ENCODE measurements at places on chromosomes 2 and 18.

DNA sequence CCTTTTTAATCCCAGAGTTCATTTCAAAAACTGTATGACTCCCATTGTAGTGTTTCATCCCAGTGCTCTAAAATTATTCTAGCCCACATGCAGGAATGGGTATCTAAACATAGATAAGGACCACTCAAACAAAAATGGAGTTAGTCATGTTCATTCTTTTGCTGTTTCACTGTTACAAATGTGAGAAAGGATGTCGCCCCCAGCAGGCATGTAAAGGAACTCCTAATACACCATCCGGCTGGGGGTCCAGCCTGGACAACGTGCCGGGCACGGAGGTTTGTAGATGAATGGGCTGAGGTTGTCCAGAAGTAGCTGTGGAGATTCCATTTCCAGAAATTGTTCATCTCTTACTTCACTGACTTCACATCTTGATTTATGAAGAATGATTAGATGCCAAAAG, 101.9 kb upstream of the RAB12 start:
- no peak for DNase-seq

- DNase-seq: no peak
Observed at GRCh38 chr2:64296140-64296480, 151.9 kb upstream of the PELI1 start.

DNA sequence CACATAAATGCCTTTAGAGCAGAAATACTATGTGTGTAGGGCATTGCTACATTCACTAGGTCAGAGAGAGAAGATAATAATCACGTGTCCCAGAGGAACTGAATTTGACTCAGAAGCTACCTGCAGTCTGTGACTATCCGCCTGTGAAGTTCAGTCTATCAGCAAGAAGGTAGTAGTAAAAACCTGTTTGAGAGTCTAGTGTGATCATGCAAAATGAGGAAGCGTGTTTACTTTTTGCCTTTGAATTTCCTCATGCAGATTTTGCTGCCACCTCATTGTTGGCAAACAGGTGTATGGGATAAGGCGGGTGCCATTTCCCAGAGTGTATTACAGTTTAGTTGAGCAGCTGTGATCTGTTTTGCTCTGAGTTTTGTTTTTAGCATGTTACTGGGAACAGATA, 403.9 kb upstream of the FANCL start:
- DNase-seq: no peak

GRCh38 chr18:55576001-55576400, 12.0 kb downstream of the TCF4 start:
- no peak for DNase-seq

DNA sequence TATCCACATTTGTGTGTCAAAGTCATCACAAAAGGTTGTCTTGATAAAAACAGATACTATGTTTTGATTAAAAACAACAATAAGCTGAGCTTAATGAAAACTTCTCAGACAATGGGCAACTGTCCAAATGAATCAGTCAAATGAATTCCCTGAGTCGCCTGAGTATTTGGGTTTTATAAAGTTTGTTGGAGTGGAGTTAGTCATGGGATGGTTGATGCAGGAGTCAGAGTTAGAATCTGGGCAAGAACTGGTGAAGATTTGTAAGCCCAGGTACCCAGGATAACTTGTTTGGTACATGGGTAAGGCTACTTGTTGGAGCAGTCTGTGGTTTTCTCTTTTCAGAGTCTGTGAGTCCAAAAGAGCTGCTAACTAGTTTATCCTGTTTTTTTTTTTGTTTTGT, 34.4 kb upstream of the RAPGEF4 start:
- no peak for DNase-seq

- no peak for DNase-seq
Observed at GRCh38 chr2:8448824-8449556, 232.9 kb upstream of the ID2 start.

- DNase-seq: no peak
Observed at GRCh38 chr18:56962322-56962721, 184.6 kb upstream of the BOD1L2 start.

- DNase-seq: no peak
Observed at GRCh38 chr2:223970343-223971128, 13.3 kb downstream of the MRPL44 start.

- no peak for DNase-seq
Observed at GRCh38 chr18:11570073-11570588, 39.3 kb upstream of the SLC35G4 start.

DNA sequence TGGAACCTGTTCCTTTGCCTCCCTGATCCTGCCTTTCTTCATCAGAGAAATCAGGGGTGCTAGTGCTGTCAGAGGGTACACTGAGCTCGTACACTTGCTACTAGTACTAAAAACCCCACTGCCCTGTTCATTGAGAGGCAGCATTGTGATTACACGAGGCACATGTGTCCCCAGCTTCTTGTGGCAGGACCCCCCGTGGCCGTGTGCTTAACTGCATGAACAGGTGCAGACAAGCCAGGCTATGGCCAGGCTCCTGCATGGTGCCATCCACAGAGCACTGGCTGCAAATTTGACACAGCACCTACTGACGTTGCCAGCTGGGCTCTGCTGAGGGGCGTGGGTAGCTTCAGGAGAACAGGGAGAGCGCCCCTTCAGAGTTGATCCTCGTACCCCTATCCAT, 248.4 kb downstream of the GLI2 start:
- DNase-seq: peak; percentile 10

DNA sequence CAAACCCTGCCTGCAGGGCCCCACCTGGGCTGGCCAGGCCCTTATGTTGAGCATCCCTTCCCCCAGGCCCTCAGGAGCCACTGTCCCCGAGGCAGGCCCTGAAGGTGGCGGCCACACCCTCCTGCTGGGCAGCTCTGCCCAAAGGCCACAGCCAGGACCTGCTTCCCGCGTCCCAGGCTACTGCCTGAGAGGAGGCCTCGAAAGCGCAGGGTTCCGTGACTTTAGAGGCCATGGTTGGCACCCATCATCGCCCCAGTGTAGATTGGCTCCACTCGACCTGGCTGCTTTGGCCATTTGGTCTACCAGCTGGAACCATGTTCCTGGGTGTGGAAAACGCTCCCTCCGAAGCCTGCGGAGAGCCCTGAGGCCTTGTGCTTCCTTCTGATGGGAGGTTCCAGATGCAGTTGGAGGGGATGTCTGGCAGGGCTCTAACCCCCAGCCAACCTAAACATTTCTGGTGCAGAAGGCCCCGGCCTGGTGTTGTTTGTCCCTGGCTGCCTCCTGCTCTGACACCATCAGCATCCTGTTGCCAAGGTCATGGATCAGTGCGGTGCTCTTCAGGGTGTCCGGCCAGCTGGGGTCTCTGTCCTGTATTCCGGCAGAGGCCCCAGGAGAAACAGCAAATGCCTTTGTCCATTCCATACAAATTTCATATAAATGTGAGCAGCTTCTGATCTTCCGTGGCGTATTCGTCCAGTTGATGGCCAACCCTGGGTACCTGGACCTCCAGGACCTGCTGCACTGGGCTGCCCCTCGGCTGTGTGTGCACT, 14.7 kb downstream of the CAPN10 start:
- peak; percentile 39 for DNase-seq

- no peak for DNase-seq
Observed at GRCh38 chr18:25229920-25230319, 122.0 kb downstream of the ZNF521 start.

- no peak for DNase-seq
Observed at GRCh38 chr18:59286341-59286740, 13.1 kb upstream of the RAX start.

DNA sequence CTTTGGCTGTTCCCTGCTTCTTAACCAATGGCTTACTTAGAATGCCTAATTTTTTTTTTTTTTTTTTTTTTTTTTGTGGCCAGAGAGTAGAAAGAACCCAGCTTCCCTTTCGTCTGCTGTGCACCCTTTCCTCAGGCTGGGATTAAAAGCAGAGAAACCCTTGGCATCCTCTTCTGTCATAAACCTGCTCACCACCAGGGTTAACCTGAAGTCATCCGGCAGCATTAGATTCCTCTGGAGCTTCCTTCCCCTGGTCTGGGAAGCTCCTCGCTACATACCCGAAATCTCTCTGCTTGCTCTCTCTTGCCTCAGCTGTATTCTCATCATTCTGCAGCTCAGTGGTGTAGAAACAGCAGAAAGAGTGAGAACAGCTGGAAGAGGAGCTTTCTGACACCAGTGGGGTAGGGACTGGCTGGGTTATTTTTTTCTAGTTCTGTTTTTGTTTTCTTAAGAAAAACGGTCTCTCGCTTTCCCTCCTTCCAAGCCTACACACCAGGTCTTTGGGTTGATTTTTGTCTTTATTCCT, 339.0 kb upstream of the MEIS1 start:
- DNase-seq: no peak

- DNase-seq: no peak
Observed at GRCh38 chr2:80112790-80113189, 191.8 kb downstream of the LRRTM1 start.

DNA sequence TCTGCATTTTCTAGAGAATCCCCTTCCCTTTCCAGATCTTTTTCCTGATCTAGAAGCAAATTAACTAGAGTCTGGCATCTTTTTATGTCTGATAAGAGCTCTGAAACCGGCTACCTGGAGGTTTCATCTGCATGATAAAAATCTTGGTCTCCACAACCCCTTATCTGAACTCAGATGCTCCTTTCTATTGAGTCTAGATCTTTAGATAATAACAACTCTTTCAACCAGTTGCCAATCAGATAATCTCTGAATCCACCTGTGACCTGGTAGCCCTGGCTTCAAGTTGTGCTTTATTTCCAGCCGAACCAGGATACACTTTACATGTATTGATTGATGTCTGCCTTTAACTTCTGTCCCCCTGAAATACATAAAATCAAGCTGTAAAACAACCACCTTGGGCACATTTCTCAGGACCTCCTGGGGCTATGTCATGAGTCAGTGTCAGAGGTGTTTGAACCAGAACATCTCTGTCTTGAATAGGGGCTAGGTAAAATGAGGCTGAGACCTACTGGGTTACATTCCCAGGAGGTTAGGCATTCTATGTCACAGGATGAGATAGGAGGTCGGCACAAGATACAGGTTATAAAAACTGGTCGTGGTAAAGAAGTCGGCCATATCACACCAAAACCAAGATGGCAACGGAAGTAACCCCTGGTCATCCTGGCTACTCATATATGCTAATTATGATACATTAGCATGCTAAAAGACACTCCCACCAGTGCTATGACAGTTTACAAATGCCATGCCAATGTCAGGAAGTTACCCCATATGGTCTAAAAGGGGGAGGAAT, 20.8 kb downstream of the RALBP1 start:
- DNase-seq: no peak

DNA sequence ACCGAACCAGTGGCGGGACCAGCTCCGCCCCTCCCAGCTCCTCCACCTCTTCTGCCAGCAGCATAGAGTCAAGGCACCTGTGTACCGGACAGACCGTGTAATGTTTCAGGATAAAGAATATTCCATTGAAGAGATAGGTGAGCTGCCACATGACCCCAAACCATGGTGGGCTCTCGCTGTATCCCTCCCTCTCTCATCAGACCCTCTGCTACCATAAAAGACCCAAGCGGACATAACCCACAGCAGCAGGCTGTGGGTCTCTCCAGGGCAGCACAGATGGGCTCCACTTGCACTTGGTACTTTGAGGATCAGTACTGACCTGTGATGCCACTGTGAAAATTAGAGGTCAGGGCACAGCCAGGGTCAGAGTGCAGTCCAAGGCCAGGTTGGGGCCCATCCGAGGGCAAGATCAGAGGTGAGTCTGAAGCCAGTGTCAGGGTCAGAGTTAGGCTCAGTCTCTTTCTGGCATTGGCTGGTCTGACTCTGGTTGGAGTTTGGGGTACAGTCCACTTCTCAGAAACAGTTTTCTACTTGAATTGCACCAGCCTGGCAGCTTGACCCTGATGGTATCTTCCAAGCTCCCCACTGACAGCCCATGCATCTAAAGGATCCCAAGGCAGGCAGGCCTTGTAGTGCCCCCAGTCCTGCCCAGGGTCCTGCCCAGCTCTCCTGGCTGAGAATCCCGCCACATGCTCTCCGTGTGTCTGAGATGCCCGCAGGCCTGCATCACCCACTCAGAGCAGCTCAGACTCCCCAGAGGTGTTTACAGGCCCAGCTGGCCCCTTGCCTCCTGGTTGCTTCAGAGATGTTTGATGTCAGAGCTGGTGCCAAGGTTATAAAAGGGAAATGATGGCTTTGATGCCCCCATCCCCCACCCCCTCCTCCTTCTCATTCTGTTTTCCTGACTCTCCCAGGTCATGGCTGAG, 212.1 kb downstream of the DYSF start:
- peak; percentile 28 for DNase-seq

DNA sequence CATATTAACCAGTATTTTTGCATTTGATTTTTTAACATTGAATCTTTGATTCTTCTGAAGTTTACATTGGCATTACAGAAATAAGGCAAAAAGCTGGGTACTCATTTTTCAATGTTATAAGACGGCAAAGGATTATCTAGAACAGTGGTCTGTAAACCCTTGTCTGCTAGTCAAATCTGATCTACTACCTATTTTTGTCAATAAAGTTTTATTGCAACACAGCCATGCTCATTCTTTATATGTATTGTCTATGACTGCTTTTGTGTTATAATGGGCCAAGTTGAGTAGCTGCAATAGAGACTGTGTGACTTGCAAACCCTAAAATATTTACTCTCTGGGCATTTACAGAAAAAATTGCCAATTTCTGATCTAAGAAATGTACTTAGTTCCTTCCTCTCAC, 181.0 kb downstream of the PDE11A start:
- no peak for DNase-seq

DNA sequence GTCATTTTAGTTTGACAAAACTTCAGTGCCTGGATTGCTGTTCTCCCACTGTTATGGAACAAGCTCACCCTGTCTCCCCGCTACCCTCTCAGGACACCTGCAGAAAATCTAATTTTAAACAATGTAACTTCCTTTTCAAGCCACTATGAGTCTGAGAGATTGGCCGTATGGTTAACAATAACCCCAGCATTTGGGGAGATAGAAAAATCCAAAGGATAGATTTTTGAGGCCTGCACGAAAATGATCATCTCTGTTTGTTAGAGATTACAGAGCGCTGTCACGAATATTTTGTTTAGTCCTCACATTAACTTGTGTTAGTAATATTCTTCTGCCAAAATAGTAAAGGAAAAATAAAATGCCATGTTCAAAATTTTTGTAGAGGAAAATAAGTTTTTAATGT, 24.7 kb downstream of the CAB39 start:
- no peak for DNase-seq

GRCh38 chr18:60654298-60654697, 281.7 kb upstream of the MC4R start:
- no peak for DNase-seq

DNA sequence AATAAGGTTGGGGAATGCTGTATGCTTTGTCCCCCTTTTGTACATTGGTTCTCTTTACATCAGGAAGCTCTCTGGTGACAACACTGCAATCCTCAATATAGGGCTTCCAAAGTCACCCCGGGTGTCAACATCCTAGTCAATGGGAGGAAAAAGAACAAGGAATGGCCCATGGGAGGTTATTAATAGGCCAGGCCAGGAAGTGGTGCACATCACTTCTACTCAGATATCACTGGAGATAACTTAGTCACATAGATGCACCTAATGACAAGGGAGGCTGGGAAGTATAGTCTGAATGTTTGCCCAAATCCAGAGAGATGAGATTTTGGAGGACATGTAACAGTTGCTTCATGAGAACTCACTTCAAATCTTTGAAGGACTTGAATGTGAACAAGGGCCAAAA, 274.7 kb downstream of the DYSF start:
- no peak for DNase-seq

- DNase-seq: no peak
Observed at GRCh38 chr18:48468151-48468550, 59.0 kb upstream of the ZBTB7C start.

Measured in Peyer's patch (tissue), 4 donors.